ENCODE measurements at places on chromosomes 6 and 20.
A peak's percentile ranks its signal among the peaks of the same experiment; 100 is the strongest.

- peak; percentile 65 for DNase-seq
These were observed 1.4 kb downstream of the QKI start for GRCh38 chr6:163415620-163416556.

GRCh38 chr20:37265152-37265551, 3.5 kb upstream of the GHRH start:
- no peak for DNase-seq

- no peak for DNase-seq
These were observed 116.2 kb downstream of the ZFP64 start for GRCh38 chr20:52075400-52075799.

DNA sequence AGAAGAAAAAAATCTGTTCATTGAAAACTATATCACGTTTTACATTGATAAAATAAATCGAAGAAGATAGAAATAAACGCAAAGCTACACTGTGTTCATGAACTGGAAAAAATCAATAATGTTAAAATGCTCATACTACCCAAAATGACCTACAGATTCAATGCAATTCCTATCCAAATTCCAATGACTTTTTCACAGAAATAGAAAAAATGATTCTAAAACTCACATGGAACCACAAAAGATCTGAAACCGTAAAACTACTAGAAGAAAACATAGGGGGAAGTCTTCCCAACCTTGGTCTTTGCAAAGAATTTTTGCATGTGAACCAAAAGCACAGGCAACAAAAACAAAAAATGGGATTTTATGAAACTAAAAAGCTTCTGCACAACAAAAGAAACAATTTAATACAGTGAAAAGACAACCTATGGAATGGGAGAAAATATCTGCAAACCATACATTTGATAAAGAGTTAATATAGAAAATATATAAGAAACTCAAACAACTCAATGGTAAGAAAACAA, 33.9 kb upstream of the ULBP3 start:
- no peak for DNase-seq

DNA sequence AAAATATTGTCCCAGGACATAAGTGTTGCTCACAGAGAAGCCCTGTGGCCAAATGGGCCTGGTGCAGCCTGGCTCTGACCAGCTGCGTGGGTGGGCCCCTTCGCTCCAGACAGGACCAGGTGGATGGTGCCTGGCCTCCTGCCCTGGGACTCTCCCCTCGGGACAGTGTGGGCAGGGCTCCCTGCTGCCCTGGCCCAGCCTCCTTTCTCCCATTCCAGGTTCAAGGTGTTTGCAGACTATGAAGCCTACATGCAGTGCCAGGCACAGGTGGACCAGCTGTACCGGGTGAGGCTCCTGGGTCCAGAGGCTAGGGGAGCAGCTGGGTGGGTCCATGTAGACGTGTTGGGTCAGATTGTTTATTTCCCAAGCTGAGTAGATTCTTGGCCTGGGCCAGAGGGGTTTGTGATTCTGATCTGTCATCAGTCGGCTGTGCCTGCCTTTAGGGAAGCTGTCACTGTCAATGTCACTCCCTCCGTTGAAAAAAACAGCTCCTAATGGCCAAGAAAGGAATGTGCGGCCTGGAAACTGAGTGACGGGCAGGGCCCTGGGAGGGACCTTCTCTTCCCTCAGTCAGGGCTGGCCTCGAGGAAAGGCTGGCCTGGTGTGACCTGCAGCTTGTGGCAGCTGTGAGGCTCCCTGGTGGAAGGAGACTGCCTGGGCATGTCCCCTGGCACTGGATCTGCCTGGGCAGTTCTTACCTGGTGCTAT, 47.7 kb downstream of the PYGB start:
- no peak for DNase-seq

DNA sequence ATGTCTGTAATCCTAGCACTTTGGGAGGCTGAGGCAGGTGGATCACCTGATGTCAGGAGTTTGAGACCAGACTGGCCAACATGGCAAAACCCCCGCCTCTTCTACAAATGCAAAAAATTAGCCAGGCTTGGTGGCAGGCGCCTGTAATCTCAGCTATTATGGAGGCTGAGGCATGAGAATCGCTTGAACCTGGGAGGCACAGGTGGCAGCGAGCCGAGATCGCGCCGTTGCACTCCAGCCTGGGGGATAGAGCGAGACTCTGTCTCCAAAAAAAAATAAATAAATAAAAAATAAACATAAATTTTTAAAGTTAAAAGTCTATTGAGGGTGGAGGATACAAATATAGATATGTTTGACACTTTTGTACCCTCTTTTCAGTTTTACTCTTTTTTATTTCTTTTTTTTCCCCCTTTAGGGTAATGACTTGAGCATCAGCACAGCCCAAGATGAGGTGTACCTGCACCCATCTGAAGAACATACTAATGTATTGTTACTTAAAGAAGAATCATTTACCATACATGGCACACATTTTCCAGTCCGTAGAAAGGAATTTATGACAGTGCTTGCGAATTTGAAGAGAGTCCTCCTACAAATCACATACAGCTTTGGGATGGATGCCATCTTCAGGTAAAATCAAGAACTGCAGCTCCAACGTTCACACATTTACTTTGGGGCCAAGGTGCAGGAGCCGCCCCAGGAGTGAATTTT, 368.9 kb downstream of the LAMA2 start:
- peak; percentile 78 for DNase-seq

DNA sequence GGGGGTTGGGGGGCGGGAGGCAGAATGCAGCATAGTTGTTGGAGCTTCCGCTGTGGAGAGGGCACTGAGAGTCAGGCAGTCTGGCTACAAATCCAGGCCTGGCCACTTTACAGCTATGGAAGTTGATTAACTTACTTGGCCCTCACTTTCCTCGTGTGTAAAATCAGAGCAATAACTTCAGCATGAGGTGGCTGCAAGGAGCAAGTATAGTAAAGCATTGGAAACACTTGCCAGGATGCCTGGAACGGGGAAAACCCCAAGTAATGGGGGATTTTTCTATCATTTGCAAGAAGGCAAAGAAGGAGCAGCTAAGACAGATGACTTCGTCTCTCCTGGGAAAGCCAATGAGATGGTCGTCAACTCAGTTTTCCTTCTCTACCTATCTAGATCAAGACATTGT, 35.8 kb downstream of the AGPAT4 start:
- DNase-seq = no peak

DNA sequence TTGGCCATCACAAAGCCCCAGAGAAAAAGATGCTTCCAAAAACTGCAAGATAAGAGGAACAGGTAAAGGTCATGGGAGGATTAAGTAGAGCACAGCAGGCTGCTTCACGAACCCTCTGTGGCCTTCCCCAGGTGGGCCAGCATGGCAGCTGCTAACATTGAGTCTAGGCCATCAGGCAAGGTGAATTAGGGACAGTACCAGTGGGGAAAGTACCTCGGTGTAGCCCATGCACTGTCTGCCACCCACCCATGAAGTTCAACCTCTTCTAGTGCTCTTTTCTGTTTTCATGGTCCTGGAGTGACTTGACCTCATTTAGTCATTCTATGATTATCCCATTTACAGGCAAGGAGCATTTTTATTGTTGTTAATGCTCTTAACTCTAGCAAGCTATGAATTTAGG, 108.6 kb upstream of the DUSP22 start:
- no peak for DNase-seq

DNA sequence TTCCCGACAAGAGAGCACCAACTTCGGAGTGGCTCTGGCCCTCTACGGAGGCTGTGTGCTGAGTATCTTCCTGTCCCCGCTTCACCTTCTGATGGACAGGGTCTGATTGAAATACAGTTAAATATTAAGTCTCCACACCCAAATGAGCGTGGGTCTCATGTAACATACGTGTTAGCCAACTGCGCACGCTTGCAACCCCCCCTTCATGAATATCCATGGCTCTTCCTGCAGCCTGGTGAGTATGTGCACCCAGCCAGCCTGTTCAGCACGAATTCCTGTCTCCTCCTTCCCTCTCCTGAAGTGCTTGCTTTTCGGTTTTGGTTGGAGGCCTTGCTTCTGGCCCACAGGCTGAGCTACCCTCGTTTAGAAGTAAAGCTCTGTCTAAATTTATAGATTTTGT, 102.9 kb upstream of the FRMD1 start:
- DNase-seq = no peak

GRCh38 chr6:24838994-24839393, 40.3 kb upstream of the ARMH2 start:
- DNase-seq = no peak

- no peak for DNase-seq
These were observed 175.4 kb downstream of the TBC1D32 start for GRCh38 chr6:121158891-121159290.

DNA sequence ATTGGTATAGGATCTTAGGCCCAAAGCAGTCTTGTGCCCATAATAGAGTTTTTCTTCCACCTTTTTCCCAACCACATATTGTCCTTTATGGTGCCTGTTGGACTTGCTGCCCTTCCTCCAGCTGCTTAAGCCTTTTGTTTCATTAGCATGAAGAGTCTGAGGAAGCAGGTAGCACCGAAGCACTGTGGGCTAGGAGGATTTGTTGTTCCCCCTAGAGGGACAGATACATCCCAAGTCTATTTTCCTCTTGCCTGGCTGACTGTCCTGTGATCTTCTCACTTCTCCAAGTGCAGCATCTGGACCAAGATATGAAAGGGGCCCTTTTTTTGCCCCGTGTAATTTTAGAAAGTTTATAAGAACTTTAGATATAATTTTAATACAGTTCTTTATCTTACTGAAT, 50.7 kb upstream of the COL10A1 start:
- no peak for DNase-seq

DNA sequence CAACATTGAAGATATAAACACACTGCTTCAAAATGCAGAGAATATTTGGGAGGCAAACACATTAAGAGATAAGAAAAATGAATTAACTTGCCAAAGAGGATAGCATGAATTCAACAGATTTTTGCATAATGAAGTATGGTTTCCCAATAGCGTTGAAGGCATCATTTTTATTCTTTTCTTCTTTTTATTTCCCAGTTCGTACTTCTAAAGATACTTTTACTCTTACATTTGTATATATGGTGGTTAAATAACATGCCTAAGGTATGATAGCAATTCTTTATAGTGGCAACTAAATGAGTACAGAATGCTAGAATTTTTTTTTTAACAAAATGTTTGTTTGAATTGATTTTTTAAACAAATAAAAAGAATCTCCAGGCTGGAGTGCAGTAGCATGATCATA, 473.4 kb upstream of the MARCKS start:
- DNase-seq = no peak

DNA sequence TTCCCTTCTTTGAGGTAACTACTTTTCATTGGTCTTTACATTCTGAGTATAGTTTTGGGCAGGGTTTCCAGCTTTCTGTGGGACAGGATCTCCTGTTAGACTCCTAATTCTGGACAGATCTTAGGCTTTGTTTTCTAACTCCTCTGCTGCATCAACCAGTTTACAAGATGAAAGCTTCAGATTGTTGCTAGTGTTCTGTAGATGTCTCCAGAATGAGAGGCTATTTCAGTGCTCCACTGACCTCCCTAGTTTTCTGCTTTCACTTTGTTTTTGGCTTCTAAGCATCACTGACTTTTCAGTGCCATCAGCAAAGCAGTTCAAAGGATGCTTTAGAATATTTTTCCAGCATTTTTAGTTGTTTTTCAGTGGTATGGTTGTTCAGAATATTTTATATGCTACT, 101.4 kb downstream of the LIN28B start:
- DNase-seq = no peak

DNA sequence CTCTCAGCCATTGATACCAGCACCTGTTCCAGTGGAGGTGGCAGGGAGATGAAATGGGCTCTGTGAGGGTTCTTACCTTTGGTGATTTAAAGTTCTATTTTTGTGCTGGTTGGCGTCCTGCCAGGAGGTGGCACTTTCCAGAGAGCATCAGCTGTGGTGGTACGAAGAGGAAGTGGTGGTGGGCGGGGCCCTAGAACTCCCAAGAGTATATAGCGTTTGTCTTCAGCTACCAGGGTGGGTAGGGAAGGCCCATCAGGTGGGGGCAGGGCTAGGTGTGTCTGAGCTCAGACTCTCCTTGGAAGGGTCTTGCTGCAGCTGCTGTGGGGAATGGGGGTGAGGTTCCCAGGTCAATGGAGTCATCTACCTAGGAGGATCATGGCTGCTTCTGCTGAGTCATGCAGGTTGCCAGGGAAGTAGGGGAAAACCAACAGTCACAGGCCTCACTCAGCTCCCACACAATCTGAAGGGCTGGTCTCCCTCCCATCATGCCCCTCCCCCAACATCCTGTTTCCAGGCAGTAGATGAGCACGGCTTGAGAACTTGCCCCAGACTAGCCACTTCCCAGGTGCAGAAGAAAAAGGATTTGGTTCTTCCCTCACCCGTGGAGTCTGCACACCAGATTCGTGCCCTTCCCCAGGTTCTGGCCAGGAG, 46.6 kb downstream of the MOXD1 start:
- no peak for DNase-seq
